ENCODE measurements at places on chromosomes 12 and 14.

DNA sequence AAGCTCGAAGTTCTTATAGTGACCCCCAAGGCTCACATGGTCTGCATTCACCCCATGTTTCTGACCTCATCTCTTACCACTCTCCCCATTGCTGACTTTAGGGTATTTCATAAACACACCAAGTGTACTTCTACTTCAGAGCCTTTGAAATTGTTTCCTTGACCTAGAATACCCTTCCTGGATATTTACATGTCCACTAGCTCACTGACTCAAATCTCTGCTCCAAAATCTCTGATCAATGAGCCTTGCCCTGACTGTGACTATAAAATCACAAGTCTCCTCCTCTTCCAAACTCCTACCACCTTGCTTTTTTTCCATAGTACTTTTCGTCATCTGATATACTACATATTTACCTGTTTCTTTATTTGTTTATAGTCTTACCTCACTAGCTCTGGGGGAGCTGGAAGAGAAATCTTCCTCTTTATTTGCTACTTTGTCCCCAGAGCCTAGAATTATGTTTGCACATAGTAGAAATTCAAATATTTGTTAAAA lies 105.1 kb downstream of the RMST start:
- DNase-seq: no peak

DNA sequence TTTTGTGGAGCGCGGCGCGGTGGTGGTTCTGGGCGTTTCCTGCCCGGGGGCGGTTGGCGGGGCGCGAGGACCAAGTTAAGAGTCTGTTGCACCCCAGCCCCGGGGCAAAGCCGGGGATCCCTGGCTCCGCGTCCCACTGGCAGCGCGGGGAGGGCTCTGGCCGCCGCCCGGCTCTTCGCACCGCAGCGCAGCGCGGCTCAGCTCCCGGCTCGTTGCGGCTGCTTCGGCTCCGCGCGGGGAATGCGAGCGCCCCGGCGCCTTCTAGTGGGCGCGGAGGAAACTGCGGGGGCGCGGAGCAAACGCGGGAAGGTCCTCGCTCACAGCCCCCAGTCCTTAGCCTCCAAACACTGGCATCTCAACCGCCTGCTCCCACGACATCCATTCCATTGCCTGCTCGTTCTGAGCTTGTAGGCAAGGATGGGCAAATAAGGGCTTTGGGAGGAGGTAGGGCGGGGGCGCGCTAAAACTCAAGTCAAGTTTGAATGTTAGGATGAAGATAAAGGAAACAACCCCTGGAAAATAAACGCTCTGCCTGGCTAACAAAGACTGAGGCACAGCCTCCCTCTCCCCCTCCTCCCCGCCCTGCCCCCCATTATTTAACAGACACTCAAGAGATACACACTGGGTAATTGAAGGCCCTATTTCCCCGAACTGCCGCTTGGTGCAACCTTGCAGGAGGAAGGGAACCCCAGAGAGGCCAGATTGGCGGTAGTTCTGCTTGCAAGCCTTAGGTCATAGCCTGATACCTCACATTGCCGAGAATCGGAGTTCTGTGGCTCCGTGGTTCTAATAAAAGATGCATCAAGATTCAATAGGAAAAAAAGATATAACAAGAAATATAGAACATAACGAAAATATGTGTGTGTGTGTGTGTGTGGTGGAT lies at the start of gene B4GALNT1:
Gene B4GALNT1, minus strand, starts transcription at position 244 of the 883 bp plus-strand sequence. CDS start 1,069 bp downstream, outside the sequence.
- peak; percentile 84 for DNase-seq

GRCh38 chr14:35341751-35342488 lies 49.7 kb downstream of the PSMA6 start:
- peak; percentile 89 for DNase-seq

- DNase-seq: no peak
These were observed 64.5 kb upstream of the NAV3 start for GRCh38 chr12:77766224-77766623.

DNA sequence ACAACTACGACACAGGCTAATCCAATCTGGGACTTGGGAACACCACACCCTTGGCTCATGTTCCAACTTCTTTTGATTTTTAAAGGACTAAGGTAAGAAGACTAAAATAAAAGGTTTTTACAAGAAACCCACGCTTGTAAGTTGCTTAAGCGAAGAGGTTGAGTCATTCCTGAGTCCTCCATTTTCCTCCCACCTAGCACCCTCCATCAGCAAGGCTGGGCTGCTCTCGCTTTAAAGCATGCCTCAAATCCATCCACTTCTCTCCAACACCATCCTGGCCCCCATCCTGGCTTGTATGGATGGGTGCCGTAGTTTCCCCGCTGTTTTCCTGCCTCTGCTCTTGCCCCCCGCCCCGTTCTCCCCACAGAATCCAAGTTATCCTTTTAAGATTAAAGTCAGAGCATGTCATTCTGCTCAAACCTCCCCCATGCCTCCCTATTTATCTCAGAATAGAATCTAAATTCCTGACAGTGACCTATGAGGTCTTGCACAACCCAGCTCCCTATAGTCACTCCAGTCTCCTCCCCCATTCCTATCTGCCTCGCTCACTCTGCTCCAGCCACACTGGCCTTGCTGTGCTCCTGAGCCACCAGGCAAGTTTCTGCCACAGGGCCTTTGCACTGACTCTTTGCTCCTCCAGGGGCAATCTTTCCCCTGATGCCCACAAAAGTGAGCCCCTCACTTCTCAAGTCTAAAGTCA lies 34.5 kb downstream of the SCARB1 start:
- DNase-seq: peak; percentile 64

- no peak for DNase-seq
These were observed 8.9 kb downstream of the FUT8 start for GRCh38 chr14:65421201-65421981.

- no peak for DNase-seq
These were observed 780.7 kb downstream of the FLRT2 start for GRCh38 chr14:86310611-86311010.

DNA sequence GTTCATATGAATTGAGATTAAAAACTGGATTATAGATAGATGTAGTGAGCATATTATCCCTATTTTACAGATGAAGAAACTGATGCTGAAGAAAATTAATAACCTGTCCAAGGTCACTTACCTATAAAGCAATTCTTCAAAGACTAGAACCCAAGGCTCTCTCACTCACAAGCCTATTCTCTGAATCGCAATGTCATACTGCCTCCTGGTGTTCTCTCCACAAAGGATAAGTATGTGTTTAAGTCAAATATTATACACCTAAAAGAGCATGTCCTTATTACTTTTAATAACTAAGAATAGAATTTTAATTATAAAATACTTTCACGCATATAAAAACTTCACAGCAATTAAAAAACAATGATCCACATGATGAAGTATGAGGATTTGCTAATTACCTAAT lies 721.3 kb upstream of the USP15 start:
- DNase-seq: no peak

Data from LoVo (cell line).